ENCODE measurements at places on chromosomes 5 and 9.

- no peak for DNase-seq
These were observed 182.9 kb downstream of the SREK1 start for GRCh38 chr5:66327008-66327407.

- DNase-seq, result no peak
These were observed 14.3 kb upstream of the ASPN start for GRCh38 chr9:92496396-92497176.

GRCh38 chr9:2228641-2229040, 213.5 kb downstream of the SMARCA2 start:
- no peak for DNase-seq

GRCh38 chr5:13328316-13328715, 616.2 kb downstream of the DNAH5 start:
- no peak for DNase-seq

- no peak for DNase-seq
These were observed 136.1 kb downstream of the GAPVD1 start for GRCh38 chr9:125397736-125398135.

GRCh38 chr9:124522121-124523098, 15.2 kb upstream of the NR5A1 start:
- no peak for DNase-seq

DNA sequence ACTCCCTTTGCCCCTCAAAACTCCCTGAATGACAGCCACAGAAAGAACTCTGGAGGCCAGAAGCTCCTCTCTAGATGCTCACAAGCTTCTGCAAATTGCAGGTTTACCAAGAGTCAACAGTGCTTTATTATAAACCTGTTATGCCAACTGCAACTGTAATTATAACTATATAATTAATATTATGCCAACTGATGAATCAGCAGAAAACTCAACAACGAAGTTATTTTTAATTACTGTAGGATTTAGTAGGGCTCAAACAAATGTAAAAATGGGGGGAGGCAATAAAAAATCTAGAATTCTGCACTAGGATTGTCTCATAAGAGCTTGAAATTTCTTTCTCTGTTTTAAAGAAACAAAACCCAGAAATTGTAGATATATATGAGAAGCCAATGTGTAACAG, 37.0 kb upstream of the OR2K2 start:
- DNase-seq, result no peak

DNA sequence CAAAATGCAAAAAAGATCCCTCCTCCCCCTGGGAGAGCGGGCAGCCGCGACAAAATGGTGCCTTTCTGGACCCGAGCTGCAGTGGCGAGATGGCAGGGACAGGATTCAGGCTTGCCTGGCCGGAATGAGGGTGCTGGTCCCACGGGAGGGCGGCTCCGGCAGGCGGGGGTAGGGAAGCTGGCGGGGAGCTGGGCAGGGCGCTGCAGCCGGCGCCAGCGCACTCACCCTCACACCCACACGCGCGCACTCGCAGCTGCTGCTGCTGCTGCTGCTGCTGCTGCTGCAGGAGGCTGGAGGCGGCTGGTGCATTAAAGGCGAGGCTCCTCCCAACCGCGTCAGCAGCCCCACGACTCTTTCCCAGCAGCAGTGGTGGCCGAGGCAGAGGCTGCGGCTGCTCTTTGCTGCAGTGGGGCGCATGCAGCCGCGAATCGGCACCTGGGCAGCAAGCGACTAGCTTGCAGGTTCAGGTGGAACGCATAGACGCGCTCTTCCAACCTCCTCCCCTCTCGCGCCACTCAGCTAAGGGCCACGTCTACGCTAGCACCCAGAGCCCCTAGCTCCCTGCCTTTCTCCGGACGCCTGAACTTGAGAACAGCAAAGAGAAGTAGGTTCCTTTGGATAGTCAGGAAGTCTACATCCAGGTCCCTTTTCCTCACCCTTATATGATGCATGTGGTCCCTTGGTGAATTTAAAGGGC, at the start of gene PPP2R2B:
TSS of gene PPP2R2B (minus strand) at position 282 of the 697 bp plus-strand sequence.
- DNase-seq, result peak; percentile 52

DNA sequence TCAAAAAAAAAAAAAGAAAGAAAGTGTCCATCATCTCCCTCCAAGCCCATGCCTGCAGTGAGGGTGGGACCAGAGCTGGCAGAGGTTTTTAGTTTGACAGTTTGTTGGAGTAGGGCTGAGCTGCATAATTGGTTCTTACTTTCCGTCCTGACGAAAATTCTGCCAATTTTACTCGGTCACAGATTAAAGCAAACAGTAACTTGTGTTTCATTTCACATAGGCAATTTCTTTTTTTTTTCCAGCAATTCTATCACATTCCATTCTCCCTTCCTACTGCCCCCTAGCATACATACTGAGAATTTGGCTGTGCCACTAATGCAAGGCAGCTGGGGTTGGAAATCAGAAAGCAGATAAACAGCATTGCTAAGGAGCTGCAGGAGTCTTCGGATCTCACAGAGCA, 132.4 kb downstream of the FRMD3 start:
- DNase-seq, result no peak

GRCh38 chr5:40428126-40428525, 251.6 kb upstream of the PTGER4 start:
- DNase-seq, result peak; percentile 87

DNA sequence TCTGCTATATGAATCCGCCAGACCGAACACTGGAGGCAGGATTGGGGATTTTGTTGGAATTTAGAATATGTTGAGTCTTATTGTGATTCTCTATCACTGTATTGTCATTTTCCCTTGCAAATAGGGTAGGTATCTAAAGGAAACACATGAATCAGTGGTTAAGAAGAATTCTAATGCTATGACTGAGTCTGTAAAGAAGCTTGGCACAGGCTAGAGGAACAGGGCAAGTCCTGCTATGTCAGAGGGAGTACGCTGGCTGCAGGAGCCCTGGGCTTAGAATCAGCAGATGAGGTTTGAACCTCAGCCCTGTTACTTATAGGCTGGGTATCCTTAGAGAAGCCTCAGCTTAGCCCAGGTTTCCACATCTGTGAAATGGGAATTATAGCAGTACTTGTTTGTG, 198.1 kb downstream of the NR3C1 start:
- DNase-seq, result peak; percentile 94

GRCh38 chr9:93116072-93116961, 17.7 kb downstream of the NINJ1 start:
- DNase-seq, result no peak

DNA sequence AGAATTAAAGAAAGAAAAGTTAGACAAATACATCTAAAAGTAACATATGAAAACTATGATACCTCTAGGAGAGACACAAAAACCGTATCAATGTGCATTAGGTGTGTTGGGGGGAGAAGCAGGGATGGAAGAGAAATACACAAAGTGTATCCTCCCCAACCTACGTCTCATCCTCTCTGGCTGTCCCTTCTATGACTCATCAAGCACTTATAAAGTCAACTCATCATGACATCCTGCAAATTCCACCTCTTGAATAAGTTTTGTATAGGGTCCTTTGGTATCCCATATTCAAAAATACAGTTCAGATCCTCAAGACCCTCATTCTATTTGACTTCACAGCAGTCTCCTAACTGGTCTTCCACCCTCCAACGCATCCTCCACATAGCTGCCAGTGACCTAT, 917.6 kb upstream of the DMAC1 start:
- DNase-seq, result no peak

DNA sequence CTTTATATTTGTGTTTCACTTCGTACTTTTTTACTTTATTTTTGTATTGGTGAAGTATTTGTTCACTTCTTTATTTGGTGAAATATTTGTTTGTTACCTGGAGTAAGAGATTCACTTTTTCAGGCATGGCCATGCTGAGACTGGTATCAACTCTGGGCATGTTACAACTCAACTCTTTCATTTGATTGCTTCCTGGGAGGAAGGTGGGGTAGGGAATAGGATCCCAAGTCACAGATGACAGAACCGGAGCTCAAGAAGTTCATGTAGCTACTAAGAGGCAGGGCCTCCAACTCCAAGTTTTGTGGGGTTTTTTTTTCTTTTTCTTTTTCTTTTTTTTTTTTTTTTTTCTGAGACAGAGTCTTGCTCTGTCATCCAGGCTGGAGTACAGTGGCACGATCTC, 6.1 kb upstream of the ADGRD2 start:
- peak; percentile 91 for DNase-seq

DNA sequence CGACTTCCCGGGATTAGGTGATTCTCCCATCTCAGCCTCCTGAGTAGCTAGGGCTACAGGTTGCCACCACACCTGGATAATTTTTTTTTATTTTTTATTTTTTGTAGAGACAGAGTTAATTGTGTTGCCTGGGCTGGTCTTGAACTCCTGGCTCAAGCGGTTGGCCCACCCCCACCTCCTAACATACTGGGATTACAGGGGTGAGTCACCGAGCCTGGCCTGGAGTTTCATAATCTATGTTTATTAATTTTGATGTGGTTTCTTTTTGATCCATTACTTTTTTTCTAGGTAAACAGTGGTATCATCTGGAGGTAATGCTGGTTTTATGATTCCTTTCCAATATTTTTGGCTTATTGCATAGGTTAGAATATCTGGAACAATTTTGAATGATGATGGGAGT, 54.2 kb downstream of the KIAA1958 start:
- no peak for DNase-seq

DNA sequence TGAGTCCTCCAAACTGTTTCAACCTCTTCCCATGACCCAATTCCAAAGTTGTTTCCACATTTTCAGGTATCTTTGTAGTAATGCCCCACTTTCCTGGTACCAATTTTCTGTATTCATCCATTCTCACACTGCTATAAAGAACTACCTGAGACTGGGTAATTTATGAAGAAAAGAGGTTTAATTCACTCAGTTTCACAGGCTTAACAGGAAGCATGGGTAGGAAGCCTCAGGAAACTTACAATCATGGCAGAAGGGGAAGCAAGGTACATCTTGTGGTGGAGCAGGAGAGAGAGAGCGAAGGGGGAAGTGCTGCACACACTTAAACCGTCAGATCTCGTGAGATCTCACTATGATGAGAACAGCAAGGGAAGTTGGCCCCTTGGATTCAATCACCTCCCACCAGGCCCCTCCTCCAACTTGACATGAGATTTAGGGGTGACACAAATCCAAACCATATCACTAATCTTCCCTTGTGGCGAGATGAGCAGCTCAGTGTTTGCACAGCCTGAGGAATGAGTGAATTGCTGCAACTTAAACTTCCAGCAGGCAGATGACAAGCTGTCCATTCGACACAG, 42.9 kb downstream of the TRIP13 start:
- no peak for DNase-seq

GRCh38 chr9:84791643-84792042, 122.1 kb downstream of the NTRK2 start:
- DNase-seq, result no peak

GRCh38 chr9:123072407-123072995, 39.0 kb downstream of the GPR21 start:
- DNase-seq, result no peak

GRCh38 chr9:87643107-87643650, 82.7 kb upstream of the CTSL start:
- no peak for DNase-seq

DNA sequence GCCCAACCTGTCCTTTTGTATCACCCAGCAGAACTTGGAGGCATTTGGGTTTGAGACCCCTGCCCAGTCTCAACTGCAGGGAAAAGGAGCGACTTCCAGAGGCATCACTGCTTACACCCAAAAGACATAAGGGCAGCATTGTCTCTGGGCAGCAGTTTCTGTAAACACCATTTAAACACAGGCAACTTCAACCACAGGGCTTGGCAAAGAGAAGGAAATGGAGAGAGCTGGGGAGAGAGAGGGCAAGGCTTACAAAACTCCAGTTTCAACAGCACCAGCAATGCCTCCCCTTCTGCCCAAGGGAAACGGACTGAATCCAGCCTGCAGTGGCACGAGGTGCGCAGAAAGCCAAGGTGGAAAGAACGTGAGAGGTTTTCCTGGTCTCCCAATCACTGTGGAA, 147.6 kb downstream of the ROR2 start:
- DNase-seq, result no peak

- no peak for DNase-seq
These were observed 86.8 kb downstream of the SLC24A2 start for GRCh38 chr9:19701991-19702390.

- DNase-seq, result peak; percentile 58
These were observed 601.9 kb downstream of the SEMA5A start for GRCh38 chr5:8944005-8944404.

DNA sequence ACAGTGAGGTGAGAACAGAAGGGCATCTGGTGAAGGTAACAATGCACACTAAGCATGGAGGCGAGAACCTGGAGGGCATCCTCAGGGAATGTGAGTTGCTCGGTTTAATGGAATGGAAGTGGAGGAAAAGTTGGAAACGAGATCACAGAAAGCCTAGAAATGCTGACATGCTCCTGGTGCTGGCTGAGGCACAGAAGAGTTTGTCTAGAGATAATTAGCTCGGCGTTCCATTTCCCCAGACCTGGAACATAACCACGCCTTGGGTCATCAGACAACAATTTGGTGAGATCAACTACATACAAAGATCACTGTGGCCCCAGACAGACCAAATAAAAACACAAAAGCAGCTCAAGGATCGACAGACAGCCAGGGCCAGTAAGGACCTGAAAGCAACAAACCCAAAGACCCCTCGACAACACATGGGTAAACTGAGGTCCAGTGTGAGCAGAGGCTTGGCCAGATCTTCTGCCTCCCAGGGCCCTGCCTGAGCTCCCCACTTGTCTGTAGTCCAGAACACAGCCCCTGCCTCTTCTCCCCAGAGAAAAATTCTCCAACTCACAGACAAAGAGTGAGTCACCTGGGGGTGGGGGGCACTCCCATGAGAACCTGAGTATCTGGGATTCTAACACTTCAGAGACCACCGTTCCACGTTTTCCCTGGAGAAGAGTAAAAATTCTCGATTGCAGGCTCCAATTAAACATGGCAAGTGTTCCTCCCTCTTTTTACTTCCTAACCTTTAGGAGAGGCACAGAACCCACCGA, 52.5 kb downstream of the SHB start:
- no peak for DNase-seq

DNA sequence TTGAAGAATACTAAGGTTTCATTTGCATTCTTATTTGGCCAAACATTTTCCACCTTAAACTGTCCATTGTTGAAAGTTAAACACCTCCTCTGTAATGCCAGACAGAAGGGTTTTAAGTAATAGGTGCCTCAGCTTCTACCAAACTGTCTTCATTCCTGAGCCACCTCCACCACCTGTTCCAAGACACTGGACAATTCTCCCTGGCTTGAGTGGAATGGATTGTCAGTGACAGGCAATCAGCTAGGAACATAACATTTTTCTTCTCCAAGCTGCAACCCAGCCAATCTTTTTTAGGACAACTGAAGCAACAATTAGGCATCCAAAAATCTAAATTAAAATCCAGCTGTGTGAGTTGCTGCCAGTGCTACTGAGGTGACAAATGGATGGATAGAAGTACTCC, 73.9 kb upstream of the ICE1 start:
- DNase-seq, result no peak

DNA sequence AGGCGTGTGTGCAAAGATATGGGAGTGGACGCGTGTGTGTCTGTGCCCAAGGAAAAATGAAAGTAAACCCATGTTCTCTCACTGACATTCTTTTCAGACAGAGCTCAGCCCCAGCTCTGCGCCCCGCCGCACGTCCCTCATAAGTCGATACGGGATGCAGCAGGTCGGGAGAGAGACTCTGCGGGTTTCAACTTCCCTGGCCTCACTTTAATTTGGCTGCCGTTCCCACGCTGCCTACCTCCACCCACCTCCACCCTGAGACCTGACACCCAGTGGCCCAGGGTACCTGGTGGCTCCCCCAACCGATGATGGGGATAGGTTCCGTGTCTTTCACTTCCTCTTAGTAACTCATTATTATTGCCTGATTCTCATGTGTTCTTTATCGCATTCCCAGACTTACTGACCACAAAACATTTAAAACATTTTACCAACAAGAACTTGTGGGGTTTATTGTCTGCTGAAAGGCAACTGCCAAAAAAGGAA, 19.4 kb downstream of the LHX2 start:
- no peak for DNase-seq

Data from epithelial cell of esophagus (primary cell).